Stimulated activated naive CD4-positive, alpha-beta T cell treated with Interleukin-2 at 50 U/mL for 16 hours (primary cell): ENCODE measurements at places on chromosomes 6 and 20.

DNA sequence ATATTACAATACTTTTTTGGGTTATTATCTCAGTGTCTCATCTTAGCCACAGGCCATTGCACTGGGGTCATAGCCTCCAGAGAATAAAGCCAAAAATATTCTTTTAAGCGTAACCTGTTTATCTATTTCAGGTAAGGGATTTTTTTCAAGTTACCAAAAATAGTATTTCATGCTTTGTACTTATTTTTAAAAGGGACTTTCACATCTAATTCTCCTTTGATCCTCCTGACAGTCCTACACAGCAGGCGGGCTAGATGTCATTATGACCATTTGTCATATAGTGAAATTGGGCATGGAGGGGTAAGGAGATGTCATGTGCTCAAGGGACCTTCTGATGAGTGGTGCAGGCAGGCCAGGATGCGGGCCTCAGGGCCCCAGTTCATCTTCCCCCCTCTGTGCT is 68.9 kb downstream of the TBC1D7 start:
- no peak for DNase-seq

- DNase-seq = peak; percentile 44
Measured at GRCh38 chr6:27472182-27472616, 706 bp downstream of the ZNF184 start.

DNA sequence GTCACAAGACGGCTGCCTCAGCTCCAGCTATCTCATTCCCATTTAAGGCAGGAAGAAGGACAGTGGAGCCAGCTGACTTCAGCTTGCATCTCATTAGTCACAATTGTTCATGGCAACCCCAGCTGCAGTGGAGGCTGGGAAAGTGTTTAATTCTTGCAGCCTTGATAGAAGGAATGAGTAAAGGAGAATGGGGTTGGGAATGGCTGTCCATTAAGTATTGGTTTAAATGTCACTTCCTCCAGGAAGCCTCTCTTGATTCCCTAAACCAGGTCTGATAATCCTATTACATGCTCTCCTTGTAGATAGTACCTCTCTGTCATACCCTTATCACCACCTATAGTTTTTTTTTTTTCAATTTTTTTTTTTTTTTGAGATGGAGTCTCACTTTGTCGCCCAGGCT is 166.4 kb downstream of the TFAP2C start:
- no peak for DNase-seq

GRCh38 chr6:16950302-16950701 is 151.5 kb upstream of the STMND1 start:
- DNase-seq = no peak

DNA sequence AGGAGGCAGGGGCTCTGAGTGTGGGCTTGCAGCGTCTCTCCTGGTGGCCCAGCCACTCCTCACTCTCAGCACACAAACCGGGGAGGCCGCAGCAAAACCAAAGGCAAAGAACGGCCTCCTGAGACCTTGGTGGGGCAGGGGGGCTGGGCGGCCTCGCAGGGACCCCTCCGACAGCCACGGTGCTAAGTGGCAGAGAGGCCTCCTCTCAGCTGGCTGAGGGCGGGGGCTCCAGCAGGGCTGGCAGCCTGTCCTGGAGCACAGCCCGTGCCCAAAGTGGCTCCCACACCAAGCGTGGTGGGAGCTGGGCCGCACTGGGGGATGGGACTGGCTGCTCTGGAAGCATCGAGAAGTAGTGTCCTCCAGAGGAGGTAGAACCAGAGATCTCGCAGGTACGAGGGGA is 334.4 kb downstream of the QKI start:
- no peak for DNase-seq

DNA sequence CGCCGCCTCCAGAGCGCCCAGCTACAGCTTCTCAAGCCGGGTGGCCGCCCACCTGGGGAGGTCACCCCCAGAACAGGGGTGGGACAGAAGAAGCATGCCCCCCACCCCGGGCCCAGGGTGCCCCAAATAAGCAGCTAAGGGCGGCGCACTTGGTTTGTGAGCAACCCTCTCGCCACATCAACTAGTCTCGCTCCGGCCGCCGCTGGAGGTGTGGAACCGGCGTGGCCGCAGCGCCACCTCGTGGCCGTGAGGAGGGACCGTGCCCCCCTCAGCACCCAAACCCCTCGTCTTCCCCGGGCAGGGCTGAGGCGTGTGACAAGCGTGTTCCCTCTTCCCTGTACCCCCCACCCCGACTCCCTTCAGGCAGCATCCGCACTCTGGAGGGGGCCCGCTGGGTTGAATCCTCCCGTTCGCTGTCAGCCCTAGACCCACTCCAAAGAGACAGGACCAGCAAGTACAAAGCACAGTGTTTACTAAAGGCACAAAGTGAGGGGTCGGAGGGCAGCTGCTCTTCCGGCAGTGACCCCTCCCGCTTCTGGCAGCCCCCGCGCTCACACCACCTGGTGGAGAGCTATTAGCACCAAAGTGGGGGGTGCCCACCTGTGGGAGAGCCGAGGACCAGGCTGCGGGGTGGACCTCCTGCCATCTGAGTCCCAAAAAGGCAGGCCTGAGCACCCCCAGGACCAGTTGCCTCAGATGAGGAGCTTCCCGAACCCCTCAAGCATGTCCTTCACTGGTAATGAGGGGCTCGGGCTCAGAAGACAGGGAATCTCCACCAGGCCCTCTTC is 45.4 kb downstream of the MDFI start:
- peak; percentile 70 for DNase-seq

- no peak for DNase-seq
Measured at GRCh38 chr20:21342656-21343345, 39.7 kb downstream of the XRN2 start.

- DNase-seq = no peak
Measured at GRCh38 chr6:128500749-128501600, 19.4 kb downstream of the PTPRK start.

GRCh38 chr6:168201799-168202198 is 117.8 kb downstream of the DACT2 start:
- no peak for DNase-seq

GRCh38 chr6:13427801-13428582 is 59.4 kb downstream of the GFOD1 start:
- DNase-seq = peak; percentile 79

GRCh38 chr20:53905019-53905819 is 165.2 kb downstream of the BCAS1 start:
- DNase-seq = no peak
